Activated CD8-positive, alpha-beta memory T cell treated with anti-CD3 and anti-CD28 coated beads, Interleukin-2, amount 10 ng/mL, durations not matched to agents 7 days and 5 days (primary cell): ENCODE measurements at places on chromosomes 11 and 22.

GRCh38 chr11:111413849-111414248 lies 34.8 kb upstream of the POU2AF1 start:
- no peak for DNase-seq

DNA sequence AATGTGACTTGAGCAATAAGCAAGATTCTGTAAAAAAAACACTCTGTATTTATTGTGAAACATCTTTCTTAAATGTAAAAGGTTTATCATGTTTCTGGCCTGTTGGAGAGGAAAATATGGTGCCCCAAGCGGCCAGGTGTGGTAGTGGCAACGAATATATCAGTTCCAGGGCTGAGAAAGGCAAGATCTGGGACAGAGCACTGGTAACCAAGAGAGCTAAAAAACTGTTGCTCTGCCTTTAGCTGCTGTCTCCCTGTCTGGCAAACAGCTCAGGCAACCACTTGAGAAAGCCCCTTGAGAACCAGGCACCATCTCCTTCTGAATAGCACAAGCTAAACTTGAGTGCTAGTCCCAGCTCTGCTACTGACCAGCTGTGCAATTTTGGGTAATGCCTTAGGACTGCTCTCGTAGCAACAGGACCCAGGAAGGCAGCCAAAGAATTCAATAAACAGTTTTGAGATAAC lies 129.9 kb downstream of the KCNC1 start:
- no peak for DNase-seq

DNA sequence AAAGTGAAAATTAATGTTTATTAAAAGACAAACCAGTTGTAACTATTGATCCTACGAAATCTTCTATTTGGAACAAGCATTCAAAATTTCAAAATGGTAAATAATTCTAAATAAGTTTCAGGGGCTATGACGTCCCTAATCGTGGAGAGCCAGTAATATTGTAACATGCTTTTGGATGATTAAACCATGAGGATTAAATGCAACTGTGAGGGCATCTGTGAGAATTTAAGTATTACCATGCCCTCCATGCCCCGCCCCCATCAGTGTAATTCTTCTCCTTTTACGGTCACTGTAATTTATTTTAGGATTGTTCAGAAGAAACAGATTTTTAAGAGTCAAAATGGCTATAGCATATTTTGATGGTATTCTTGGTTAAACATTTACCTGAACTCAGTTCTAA lies 133.2 kb downstream of the APOL5 start:
- no peak for DNase-seq

DNA sequence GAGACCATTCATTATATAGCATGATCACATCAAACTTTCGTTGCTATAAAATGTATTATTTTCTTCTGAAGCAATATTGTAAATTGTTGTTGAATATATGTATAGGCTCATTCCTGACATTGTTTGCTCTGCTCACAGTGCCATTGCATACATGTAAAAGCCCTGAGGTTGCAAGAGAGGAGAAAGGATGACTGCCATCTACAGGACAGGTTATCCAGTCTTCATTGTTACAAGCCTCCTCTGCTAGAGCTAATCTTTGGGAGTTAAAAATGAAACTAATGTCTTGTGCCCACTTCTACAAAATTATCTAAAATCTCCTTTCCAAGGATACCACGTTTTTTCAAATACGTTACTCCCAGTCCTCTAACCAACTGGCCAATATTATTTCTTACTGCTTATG lies 16.4 kb upstream of the OR5AL1 start:
- no peak for DNase-seq

- no peak for DNase-seq
These were observed 36.6 kb downstream of the RPL3 start for GRCh38 chr22:39282645-39283321.

DNA sequence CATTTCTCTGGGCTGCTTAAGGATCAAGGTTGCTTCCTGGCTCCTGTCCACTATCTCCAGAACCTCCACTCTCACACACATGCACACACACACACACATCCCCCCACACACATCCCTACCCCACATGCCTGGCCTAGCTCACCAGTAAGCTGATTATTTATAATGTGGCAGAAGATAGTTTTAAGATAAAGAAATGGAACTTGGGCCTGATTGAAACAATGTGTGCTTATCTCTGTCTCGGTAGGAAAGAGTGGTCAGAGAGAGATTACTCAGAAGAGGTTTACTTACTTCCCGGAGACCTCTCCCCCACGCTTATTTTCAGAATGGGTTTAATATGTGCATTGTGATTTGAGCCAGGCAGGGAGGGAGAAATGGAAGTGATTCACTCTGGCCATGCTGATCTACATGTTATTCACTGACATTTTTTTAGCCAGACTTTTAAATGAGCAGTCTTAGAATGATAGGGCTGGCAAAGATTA lies 422.4 kb downstream of the TENM4 start:
- no peak for DNase-seq

GRCh38 chr11:62706850-62707247 lies 375 bp downstream of the BSCL2 start:
- DNase-seq = no peak

- no peak for DNase-seq
These were observed 101.0 kb upstream of the SORL1-AS1 start for GRCh38 chr11:121553806-121554205.

DNA sequence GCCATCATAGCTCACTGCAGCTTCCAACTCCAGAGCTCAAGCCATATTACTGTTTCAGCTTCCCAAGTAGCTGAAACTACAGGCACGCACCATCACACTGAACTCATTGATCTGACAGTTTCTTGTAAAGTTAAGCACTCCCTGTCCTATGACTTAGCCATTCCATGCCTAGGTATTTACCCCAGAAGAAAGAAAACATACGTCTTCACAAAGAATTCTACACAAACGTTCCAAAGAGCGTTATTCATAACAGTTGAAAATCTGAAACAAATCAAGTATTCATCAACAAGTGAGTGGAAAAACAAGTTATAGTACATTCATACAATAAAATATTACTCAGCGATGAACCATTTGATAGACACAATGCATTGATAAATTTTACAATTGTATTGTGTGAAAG lies 7.8 kb upstream of the NLRP10 start:
- DNase-seq = no peak

- no peak for DNase-seq
These were observed 60.9 kb downstream of the ENTHD1 start for GRCh38 chr22:39832627-39833074.

DNA sequence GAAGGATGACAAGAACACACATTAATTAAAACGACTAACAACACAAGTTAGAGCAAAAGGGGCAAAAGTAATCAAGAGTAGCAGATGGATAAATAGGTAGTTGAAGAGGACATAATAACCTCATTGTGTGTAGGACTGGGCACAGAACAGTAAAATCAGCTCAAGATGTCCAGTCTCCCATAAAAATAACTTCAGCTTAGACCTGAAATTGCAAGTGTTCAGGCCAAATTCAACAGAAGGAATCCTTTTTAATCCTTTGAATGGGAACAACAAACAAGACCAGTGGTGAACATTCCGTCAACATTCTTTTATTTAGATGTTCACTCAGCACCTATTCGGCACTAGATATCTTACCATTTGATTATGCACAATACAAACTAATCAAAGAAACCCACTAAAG lies 4.4 kb downstream of the MTMR2 start:
- DNase-seq = no peak

GRCh38 chr11:19242179-19242932 lies 1.6 kb upstream of the E2F8 start:
- no peak for DNase-seq

GRCh38 chr11:4433856-4434255 lies 15.2 kb upstream of the OR52K2 start:
- no peak for DNase-seq

DNA sequence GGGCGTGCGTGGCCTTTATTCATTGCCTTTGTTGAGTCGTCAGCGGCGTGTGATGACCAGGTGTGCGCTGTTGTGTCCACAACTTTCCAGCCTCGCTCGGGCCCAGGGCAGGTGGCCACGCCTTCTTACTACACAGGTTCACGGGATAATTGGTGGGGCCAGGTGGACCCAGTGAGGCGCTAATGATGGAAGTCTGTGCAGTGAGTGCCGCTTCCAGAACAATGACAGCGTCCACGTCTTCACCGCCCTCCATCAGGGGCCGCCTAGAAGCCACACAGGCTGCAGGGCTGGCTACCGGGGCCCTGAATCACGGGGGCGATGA lies 1197.3 kb downstream of the BRD1 start:
- no peak for DNase-seq

DNA sequence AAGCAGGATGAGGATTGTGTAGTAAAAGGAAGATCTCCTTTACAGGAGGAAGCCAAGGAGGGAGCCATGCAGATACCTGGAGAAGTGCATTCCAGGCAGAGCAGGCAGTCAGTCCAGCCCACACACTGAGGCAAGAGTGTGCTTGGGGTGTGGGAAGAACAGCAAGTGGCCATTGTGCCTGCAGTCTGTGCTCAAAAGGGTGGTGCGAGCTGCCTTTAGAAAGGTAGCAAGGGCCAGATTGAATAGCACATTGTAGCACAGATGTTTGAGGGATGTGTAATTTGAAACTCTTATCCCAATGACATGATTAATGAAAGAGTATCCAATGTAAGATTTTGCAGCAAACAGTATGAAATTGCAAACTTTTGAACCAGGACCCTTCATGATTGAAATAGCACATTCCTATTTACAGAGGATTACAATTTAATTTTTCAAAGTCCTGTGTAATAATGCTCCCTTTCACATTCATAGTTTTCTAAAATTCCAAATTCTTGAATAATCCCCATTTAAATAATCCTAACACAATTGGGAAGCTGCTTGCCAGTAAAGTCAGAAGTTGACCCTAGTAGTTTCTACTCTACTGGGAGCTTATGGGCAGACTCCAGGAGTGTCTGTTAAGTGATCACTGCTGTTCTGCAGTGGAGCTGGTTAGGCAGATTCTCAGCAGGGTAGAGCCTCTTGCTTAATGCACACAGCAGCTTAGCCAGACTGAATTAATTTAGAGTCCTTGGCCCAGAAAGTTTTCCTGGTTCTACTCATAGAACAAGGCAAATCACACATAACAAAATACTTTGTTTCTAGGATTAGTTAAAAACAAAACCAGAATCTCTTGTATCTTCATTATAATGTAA lies 78.1 kb downstream of the CYB5R2 start:
- no peak for DNase-seq

DNA sequence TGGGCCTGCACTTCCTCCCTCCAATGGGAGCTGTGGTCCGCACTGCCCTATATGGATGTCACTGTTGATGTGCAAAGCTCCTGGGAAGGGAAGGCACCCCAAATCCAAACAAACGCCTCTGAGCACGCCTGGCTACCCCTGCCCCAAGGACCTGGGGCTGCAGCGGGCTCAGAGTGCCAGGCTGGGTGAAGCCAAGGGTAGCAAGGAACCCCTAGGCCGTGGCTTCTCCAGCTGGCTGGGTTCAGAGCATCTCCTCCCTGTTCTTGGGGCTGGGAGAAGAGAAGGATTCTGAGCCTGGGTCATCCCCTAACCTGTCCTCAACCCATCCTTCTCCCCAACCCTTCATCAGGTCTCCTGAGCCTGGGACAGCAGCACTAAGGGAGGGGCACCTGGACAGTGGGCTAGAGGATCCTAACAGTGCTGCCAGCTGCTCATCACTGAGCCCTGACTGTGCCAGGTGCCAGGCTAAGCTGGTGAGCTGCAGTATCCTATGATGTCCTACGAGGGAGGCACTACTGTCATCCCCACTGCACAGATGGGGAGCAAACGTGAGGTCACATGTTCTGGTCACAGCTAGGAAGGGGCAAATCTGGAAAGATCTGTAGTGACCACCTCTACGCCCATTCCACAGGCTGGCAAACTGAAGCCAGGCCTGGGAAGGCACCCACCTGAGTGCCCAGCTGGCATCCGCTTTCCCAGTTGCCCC lies 3.0 kb downstream of the SSTR3 start:
- no peak for DNase-seq

GRCh38 chr11:46918788-46919513 lies 601 bp upstream of the LRP4 start:
- no peak for DNase-seq

- DNase-seq = no peak
These were observed 1304.6 kb downstream of the BRD1 start for GRCh38 chr22:48523091-48523490.

DNA sequence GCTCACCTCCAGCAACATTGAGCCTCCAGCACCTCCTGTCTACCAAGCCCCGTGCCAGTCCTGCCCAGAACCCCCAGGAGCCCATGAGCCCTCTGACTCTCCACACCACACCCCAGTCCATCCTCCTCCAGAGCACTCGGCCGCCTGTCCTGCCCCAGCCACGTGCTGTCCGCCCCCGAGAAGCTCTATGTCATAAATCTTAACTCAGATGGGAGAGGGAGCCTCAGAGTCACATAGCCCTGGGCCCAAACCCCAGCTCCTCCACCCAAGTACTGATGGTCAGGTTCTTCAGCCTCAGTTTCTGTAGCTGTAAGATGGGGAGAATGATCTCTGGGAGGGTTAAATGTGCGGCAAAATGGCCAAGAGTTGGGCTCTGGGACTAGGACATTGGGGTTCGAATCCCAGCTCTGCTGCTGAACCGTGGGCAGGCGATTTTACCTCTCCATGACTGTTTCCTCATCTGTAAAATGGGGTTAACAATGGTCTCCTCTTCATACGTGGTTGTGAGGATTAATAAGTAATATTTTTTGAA lies 27.8 kb downstream of the CYTH4 start:
- no peak for DNase-seq

GRCh38 chr11:62895501-62895900 lies 14.8 kb downstream of the SLC3A2 start:
- no peak for DNase-seq

DNA sequence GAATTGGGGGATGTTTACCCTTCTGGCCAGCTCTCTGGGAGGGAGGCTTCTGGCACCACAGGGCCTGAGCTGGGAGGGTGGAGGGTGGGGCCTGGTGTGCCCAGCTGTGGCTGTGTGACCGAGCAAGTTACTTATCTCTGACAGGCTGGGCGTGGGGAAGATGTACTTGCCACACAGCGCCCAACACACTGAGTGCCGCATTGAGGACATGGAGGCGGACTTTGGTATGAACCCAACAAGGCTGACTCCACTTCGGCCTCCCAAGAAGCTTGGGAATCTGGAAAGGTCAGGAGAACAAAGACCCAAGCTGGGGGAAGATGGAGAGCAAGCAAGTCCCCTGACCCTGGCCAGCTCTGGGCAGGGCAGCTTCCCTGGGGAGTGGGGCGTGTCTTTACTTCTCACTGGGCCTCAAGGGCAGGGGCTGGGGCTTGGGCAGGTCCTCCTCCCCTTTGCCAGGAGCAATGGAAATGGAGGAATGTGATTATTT lies 2.4 kb upstream of the MGAT3 start:
- no peak for DNase-seq

DNA sequence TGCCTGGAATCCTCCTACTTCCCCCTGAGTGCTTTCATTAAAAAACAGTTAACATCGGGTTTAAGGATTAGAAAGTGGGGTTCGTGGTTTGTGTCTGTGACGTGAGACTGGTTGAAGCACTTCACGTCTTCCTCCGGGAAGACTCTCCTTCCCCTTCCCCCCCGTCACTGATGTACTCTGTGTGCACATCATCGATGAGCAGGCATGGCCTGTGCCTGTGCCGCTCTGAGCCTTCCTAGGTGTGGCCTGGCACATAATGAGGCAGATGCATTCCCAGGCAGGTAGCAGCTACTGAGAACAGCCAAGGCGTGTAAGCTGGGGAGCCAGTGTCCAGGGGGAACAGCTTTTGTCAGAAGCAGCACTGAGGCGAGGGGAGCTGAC lies 93.8 kb downstream of the BCR start:
- DNase-seq = no peak

- no peak for DNase-seq
These were observed 14.5 kb downstream of the DCHS1 start for GRCh38 chr11:6640985-6641701.
